NCI-H1105 treated with DMSO at 0.1 percent for 48 hours (cell line): ENCODE measurements at places on chromosomes 5 and 9.
A peak's percentile ranks its signal among the peaks of the same experiment; 100 is the strongest.

DNA sequence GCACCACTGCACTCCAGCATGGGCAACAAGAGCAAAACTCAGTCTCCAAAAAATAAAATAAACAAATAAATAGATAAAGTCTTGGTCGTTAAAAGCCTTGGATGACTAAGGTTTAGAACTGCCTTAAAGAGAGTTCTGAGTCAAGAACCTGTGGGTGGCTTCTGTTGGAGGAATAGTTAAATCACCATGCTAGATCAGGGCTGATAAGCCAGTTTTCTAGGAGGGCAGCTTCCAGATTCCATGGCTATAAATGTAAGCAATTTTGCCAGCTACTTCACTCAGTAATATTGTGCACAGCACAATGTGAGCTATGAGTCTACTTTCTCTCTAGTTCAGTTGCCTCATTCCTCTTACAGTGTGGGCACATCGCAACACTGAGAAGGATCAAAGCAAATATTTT lies 242.1 kb upstream of the NUDT12 start:
- no peak for DNase-seq

GRCh38 chr5:42791151-42791550 lies 20.5 kb downstream of the SELENOP start:
- DNase-seq, result peak; percentile 75

DNA sequence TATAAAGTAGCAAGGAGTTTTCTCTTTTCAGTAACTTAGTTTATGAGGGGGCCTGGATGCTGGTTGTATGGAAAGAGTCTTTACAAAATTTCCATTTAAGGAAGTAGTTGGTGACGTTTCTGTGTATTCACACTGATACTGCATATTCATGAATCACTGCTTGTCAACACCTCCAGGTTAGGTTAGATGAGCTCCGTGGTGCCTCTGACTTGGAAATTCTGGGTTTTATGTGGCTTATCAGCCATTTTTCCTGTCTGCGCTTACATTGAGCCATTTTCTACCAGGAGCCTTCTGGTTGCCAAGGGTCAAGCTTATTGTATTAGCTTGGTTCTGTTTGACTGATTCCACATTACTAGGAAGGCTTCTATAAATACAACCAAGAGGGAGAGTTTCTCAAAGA lies 128.3 kb downstream of the SLC28A3 start:
- DNase-seq, result no peak

DNA sequence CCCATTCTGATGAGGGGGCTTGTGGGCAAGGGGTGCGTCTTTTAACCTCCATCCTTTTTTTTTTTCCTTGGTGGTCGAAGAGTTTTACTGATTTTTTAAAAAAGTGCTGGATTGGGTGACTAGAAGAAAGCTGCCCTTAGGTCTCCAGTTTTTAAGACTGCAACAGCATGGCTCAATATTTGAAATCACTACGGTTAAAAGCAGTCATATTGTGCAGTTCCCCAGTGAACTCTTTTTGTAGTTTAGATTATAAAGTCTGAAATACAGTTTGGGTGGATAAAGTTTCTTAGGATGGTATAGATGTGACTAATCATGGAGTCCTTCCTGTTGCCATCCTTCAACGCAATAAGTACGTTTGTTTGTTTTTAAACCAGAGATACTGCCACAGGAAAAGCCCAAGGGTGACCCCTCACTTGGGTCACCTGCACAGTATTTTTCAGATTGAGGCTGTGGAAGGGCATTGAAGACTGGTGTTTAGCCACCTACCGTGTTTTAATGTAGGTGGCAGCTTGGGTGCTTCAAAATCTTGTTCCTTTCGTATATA lies 520 bp upstream of the DHFR start:
- no peak for DNase-seq

GRCh38 chr9:4774209-4774608 lies 18.5 kb upstream of the RCL1 start:
- DNase-seq, result no peak

DNA sequence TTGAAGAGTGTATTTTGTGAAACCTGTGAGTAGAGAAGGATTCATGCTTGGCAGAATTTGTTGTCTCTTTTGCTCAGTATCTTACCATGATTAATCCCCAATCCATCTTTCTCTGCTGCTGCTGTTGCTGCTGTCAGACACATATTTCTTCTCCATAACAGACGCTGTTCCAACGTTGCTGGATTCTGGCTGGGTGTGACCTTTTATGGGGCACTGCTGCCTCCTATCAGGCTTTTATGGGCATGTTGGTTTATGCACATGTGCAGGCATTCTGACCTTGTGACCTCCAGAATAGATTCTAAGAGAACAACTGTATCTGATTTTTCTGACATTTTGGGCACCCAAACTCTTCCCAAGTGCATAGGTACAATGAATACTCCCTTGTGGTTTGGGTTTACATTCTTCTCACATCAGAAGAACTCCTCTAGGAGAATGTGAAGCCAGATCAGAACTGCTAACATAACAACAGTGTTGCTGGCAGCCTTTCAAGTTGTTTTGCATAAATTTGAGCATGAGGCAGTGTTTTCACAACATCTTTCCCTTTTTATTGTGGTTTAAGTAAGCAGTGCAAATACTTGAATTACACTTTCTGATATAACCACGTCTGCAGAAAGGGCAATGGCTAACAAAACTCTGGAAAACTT lies 9.2 kb upstream of the ISL1 start:
- DNase-seq, result no peak

- peak; percentile 35 for DNase-seq
Observed at GRCh38 chr5:51997949-51998348, 614.7 kb downstream of the ISL1 start.

DNA sequence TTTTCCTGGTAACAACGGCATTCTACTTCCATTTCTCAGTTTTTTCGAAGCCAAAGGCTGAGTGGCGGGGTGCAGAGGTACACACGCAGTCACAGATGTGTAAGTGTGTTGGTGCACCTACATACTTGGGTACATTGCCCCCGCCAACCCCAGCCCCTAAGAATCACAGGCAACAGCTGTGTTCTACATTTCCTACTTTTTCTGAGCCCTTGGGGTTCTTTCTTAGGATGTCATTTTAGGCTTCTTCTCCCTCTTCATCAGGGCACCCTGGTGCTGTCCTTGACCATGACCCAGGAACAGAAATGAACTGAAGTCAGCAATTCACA lies 104.8 kb downstream of the PAX5 start:
- DNase-seq, result no peak

- no peak for DNase-seq
Observed at GRCh38 chr5:15718421-15719179, 218.6 kb downstream of the FBXL7 start.

- DNase-seq, result peak; percentile 13
Observed at GRCh38 chr9:78261403-78262001, 25.6 kb downstream of the CEP78 start.

GRCh38 chr5:122757285-122757684 lies 17.6 kb upstream of the SNX2 start:
- no peak for DNase-seq

- no peak for DNase-seq
Observed at GRCh38 chr5:147965715-147966114, 59.4 kb upstream of the C5orf46 start.

- no peak for DNase-seq
Observed at GRCh38 chr9:82492274-82492673, 503.7 kb downstream of the SPATA31D1 start.

GRCh38 chr9:134224567-134225093 lies 60.3 kb upstream of the RNU6ATAC start:
- DNase-seq, result no peak

- DNase-seq, result no peak
Observed at GRCh38 chr5:2756211-2757152, 5.0 kb upstream of the IRX2 start.

DNA sequence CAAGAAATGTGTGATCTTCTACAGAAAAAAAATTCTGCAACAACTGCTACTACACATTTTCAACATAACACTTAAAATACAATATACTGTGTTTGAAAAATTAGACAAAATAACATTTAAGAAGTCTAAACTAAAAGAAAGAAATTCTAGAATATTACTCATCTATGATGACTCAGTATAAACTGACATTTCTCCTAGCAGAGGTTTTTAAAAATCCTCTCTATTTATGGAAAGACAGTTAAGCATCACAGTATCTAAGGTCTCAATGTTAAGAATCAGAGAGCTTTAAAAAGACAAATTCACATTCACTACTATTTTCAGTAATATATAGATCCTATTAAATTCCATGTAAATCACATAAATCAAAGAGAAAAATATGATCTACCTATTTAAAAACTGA lies 61.3 kb downstream of the NR2F1-AS1 start:
- DNase-seq, result no peak

- no peak for DNase-seq
Observed at GRCh38 chr9:127730262-127730661, 4.8 kb downstream of the TOR2A start.

- DNase-seq, result no peak
Observed at GRCh38 chr9:123487944-123488548, 132.0 kb downstream of the CRB2 start.

DNA sequence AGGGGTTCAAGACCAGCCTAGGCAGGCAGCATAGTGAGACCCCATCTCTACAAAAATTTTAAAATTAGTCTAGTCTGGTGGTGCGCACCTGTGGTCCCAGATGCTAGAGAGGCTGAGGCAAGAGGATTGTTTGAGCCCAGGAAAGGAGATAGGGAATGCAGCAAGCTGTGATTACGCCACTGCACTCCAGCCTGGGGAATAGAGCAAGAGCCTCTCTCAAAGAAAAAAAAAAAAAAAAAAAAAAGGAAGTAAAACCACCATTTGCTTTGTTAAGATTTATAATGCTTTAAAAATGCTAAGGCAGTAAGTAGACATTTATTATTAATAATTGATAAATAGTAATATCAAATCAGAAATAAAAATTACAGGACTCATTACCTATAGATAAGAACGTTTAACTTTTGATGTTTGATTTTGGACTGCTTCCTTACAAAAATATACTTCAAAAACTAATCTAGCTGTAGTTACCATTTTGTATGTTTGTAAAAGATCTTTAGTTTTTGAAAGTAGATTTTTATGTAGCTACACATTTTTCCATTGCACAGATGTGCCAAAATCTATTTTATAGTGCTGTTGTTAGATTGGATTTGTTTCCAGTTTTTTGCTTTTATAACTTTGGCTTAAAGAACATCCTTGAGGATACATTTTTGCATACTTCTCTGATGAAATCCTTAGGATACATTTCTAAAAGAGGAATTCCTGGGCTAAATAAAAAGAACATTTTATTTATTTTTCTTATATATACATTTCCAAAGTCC lies 86.4 kb downstream of the INIP start:
- no peak for DNase-seq
